ENCODE measurements at places on chromosomes 5 and 9.

DNA sequence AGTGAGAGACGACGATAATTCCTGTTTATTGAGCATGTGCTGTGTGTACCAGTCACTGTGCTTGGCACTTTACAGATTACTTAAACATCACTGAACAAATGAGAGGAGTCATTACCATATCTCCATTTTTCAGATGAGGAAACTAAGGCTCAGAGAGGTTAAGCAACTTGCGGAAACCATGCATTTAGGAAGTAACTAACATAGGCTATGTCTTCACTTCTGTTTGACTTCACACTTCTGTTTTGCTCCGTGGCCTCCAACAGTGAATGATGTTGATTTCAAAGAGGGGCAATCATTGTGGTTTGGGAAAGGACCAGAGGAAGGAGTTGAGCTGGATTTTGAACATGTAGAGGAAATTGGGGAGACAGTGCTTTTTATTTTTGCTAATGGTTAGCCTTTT lies 16.7 kb downstream of the GCNT1 start:
- DNase-seq: no peak

DNA sequence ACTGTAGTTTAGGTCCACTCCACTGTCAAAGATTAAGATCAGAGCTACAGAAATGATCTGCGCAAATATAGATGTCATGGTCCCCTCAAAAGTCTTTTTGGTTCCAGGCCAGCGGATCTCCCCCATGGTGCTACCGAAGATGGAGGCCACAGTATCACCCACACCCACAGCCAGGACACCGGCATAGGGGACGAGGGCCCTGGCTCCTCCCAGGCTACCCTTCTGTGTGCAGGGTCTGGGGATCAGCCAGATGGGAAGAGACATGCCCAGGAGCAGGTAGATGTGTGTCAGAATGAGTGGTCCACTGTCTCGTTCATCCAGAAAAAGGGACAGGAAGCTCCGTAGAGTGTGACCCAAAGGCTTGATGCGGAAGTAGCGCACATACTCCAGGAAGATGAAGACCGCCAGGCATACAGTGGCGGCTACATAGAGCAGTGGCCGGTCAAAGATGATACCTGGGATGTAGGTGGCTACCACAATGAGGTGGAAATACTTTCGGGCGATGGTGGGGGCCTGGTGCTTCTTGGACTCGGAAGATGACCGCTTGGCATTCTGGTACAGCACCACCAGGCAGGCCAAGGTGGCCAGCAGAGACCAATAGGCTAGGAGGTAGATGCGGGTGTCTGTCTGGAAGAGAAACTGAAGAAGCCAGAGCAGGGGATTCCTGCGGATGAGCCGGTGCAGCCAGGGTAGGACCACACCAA lies 1.5 kb downstream of the DOLK start:
- DNase-seq: no peak

DNA sequence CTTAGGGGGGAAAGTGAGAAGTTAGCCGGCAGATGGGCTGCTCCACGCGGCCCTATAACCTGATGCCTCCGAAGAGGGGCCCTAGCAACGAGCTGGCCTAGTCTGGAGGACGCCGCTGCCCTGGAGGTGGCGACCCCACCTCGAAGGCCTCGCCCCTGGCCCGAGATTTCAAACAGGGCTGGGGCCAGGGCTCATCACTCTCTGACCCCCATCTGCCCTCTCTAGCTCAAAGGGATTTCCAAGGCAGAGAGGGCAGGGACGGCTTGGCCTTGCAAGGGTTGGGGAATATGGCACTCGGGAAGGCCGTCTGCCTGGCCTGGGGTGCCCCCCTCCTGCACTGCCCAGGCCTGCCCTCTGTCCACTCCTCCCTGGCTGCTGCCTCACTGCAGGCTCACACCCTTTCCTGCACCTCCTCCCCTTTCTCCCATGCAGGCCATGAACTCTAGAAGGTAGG lies 25.5 kb upstream of the TIFAB start:
- DNase-seq: no peak

DNA sequence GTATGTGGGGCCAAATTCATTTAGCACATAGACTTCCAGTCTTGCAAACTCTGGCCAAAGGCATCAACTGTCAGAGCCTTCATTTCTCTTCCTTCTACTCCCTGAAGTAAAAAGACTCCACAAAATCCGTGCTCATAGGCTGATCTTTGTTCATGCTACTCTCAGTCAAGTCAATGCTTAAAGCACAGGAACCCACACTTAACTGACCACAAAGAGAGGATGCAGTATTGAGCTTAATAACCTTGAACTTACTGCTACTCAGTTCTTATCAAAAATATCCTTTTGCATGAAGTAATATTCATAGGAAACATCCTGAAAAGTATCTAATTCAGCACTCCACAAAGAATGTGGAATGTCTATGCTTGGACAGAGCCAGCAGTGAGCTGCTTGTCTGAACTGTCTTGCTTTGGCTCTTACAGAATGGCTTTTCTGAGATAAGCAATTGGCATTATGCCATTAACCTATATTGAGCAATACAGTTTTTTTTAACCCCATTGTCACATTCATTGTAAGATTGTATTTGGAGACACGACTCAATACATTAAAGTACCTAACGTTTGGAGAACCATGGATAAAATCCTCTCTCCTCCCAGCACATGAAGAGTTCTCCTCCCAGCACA lies 21.7 kb downstream of the LPAR1 start:
- no peak for DNase-seq

- DNase-seq: no peak
Measured at GRCh38 chr5:14105718-14106410, 37.3 kb upstream of the TRIO start.

DNA sequence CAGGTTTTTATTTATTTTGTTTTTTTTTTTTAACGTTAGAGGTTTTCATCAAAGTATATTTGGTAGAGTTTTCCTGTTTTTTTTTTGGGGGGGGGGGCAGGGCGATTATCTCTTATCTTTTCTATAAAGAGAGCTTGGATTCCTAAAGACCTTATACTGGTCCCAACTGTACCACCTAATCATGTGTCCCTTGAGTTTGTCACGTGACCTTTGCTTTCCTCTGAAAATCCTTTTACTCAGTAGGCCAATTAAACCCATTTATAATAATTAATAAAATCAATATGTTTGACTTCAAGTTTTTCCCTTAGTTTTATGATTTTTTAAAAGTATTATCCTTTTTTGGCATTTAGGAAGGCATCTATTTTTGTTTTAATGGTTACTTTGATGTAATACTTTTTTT lies 286.4 kb downstream of the AOPEP start:
- DNase-seq: no peak

DNA sequence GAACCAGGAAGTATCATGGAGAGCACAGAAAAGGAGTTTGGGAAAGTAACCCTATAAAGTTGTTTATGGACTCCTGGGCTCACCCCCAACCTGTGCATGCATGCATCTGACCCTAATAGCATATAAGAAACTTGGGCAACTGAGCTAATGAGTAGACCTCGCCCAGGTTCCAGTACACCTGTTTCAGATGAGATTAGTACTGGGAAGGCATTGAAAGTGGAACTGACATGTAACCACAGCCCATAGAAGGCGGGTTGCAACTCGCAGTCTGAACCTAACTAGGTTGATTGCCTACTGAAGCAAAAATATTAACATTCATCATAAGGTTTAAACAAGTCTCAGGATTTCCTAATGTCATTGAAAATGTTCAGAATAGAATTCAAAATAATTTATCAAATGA lies 87.0 kb downstream of the WNK2 start:
- DNase-seq: no peak
